ENCODE measurements at places on chromosomes 4 and X.

GRCh38 chr4:94068753-94069719, 138.6 kb upstream of the SMARCAD1 start:
- DNase-seq = no peak

GRCh38 chr4:75555294-75556164, at the start of gene ODAPH:
TSS of gene ODAPH (plus strand) at chr4:75556066. CDS start at chr4:75556083, 17 bp downstream.
- DNase-seq = no peak

DNA sequence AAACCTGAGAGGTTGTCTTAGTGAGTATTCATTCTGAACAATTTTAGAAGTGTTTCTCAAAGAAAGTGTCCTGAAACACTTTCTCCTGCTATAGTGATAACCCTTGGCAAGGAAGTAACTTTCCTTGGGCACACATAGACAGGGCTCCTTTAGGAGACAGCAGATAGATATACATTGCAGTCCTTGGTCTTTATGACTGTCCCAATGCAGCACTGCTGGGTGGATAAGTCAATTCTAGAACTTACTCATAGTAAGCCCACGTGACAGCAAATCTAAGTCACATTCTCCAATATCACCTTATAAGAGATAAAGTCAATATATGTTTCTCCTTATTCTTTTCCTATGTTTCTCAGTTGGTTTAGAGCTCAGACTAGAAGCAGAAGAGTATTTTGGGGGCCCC, 46.7 kb downstream of the GPRASP3 start:
- no peak for DNase-seq

GRCh38 chr4:38109370-38109769, 149.2 kb downstream of the PTTG2 start:
- no peak for DNase-seq

DNA sequence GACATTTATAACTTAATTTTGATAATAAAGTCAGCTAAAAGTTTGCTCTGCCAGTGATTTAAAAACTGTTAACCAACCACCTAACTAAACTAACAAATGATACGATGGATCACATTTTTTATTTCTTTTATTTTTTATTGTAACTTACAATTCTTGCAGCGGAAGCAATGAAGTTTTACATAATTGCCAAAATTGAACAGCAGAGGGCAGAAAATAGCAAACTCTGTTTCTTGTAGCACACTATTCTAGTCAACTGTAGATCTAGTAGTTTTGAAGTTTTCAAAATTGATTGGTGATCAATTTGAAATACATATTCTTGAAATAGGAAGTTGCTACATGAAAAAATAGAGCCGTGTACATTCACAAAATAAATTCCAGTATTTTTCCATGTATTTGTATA, 2.8 kb upstream of the GRIA2 start:
- no peak for DNase-seq

- DNase-seq = no peak
Observed at GRCh38 chrX:39679497-39680157, 418.1 kb downstream of the BCOR start.

- DNase-seq = no peak
Observed at GRCh38 chrX:20248592-20249192, 18.0 kb downstream of the RPS6KA3 start.

DNA sequence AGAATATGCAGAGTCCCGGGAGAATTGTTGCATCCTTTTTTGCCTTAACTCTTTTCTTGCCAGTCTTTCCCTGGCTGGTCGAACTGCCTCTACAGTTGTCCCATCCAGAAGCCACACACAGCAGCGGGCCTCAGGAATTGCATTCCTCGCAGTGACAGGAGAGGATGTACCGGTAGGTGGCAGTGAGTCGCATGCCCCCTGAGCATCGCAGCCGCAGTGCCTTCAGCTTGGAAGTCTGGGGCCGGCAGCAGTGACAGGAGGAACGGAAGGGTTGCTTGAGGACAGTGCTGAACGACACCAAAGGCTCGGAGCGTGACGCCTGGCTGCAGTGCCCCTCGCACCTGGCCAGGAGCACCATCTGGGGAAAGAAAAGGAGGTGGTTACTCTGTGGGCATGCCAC, 23.5 kb downstream of the NDP start:
- peak; percentile 11 for DNase-seq

- DNase-seq = no peak
Observed at GRCh38 chrX:155997436-155997835, at the start of gene IL9R. TSS of gene IL9R (plus strand) at chrX:155997696. CDS start at chrX:155997760, 64 bp downstream.

GRCh38 chrX:123481913-123482851, 250.7 kb downstream of the THOC2 start:
- DNase-seq = no peak

- peak; percentile 72 for DNase-seq
Observed at GRCh38 chrX:14528629-14529289, 577 bp upstream of the GLRA2 start.

DNA sequence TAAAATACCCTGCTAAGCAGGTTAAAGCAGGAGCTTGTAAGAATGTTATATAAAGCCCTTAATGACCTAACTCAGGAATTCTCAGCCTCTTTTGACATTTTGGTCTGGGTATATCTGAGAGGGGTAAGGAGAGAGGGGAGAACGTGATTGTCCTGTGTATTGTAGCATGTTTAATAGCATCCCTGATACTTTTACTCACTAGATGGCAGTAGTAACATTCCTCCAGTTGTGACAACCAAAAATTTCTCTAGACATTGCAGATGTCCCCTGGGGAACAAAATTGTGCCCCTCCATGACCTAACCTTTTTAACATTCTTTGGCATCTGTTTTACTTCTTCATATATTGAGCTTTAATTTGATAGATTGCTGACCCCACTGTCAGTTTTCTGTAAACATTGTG, 17.9 kb downstream of the SMARCA5 start:
- DNase-seq = no peak

DNA sequence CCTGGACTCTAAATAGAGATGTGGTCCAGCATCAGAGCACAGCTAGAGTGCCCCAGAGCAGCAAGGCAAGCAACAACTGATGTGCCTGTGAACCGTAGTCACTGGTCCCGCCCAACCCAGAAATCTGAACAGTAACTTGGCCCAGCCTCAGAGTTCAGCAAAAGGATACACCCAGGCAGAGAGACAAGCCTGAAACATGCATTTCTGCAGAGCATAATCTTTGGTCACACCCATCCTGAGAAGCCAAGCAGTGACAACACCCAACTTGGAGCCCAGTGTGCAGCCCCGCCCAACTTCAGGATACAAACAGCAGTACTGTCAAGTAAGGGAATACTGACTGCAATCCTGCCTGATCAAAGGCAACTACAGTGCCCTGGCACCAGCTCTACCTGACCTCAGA, 78.9 kb downstream of the CCDC160 start:
- DNase-seq = no peak

- DNase-seq = no peak
Observed at GRCh38 chr4:155565330-155565729, 101.3 kb upstream of the GUCY1A1 start.
